NCI-H146 (cell line): ENCODE measurements at places on chromosomes 6 and 20.

GRCh38 chr20:38191654-38192053, 26.6 kb upstream of the TGM2 start:
- DNase-seq, result no peak

DNA sequence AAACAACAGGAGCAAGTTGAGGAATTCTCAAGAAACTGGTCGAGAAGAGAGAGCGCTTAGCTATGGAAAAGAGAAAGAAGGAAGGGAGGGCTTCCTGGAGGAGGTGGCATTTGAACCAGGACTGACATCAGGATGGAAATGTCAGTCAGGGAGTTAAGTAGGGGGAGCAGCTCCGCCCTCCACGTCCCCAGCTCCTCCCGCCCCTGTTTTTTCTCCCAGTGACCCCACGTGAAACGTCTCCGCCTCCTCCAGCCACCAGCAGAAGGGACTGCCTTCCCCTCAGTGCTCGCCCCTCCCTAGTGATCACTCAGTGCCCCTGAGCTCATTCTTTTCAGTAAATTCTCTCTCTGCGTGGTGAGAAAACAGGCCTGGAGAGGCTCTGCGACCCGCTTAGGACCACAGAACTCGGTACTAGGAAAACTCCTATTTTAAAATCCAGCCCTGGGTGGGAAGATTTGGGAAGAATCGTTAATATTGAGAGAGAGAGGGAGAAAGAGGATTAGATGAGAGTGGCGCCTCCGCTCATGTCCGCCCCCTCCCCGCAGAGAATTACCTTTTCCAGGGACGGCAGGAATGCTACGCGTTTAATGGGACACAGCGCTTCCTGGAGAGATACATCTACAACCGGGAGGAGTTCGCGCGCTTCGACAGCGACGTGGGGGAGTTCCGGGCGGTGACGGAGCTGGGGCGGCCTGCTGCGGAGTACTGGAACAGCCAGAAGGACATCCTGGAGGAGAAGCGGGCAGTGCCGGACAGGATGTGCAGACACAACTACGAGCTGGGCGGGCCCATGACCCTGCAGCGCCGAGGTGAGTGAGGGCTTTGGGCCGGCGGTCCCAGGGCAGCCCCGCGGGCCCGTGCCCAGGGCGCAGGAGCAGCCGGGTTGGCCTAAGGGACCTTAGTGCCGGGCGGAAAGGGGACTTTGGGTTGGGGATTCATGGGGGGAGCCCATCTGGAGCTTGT, 4.6 kb downstream of the HLA-DPB1 start:
- DNase-seq, result no peak

GRCh38 chr6:78538002-78538401, 329.3 kb upstream of the IRAK1BP1 start:
- DNase-seq, result no peak

- DNase-seq, result no peak
Measured at GRCh38 chr6:152598421-152598820, 38.7 kb downstream of the SYNE1 start.

- no peak for DNase-seq
Measured at GRCh38 chr6:80105972-80106417, 476 bp upstream of the BCKDHB start.

DNA sequence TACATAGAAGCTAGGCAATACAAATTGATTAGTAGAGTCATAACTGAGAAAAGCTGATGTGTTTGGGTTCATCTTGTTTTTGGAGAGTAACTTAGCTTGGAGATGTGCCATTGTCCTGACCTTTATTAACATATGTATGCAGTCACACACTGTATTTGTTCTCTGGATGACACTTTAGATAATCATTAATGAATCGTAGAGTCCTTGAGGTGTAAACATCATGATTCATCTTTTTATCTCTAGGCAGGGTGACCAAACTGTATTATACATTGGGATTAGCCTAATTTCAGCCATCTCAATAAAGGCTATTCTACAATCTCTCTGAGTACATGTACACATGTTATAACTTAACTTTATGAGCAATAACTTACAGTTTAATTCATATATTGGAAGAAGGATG, 3.6 kb upstream of the MTCL3 start:
- DNase-seq, result no peak

GRCh38 chr20:11080781-11081377, 407.1 kb upstream of the JAG1 start:
- DNase-seq, result no peak

- DNase-seq, result no peak
Measured at GRCh38 chr20:56522311-56522710, 2.2 kb upstream of the FAM209A start.

DNA sequence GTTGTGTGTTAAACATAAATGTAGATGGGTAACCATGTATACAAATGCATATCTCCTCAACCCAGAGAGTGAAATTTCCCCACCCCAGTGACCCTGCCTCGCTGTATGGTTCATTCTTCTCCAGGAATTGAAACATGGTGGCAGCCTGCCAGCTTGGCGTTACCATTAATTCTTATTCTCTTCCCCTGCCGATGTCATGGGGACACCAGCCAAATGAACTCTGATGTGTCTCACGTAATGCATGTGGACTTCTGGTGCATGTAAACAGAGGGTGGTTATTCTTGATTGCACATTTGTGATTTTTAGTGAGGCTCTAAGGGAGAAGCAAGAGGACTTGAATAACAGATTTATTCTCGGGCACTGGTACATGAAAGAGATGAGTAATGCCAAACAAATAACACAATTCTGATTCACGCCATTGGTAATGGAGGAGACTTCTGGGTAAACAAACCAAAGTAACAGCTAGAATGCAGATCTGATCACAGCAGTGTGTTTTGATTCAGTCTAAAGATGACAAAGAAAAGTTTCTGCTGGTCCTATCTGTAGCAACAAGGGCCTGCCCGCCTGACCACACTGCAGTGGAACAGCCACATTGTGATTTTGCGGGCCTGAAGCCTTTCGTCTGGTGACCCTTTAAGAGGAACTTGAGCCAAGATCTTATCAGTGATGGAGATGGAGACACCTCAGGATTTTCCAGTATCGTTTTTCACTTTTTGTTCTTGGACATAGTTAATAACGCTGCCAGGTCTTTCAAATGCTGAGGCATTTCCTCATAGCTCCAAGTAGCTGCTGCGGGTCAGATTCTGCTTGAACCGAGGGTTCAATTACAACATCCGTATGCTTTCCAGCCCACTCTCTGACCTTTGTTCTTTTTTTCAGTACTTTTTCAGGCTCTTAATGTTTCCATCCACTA, 171.8 kb upstream of the AKAP12 start:
- peak; percentile 18 for DNase-seq

- DNase-seq, result no peak
Measured at GRCh38 chr20:57282670-57283361, 16.4 kb upstream of the BMP7 start.

DNA sequence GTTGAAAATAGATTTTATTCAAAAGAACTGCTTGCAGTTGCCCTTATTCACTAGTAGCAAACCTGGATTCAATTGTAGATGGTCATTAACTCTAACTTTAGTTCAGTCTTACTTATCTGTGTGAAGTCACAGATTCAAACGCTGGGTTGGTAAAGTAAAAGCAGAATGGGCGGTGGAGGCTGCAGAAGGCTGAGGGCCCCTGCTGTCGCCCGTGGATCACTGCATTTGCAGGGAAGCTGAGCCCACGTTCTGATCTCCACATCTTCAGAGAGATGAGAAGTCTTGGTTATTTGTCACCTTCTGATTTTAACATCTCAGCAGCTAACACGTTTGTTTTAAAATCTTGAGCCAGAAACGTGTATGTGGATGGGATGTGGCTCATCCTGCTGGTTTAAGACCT, 75.1 kb downstream of the SNX9 start:
- DNase-seq, result no peak

DNA sequence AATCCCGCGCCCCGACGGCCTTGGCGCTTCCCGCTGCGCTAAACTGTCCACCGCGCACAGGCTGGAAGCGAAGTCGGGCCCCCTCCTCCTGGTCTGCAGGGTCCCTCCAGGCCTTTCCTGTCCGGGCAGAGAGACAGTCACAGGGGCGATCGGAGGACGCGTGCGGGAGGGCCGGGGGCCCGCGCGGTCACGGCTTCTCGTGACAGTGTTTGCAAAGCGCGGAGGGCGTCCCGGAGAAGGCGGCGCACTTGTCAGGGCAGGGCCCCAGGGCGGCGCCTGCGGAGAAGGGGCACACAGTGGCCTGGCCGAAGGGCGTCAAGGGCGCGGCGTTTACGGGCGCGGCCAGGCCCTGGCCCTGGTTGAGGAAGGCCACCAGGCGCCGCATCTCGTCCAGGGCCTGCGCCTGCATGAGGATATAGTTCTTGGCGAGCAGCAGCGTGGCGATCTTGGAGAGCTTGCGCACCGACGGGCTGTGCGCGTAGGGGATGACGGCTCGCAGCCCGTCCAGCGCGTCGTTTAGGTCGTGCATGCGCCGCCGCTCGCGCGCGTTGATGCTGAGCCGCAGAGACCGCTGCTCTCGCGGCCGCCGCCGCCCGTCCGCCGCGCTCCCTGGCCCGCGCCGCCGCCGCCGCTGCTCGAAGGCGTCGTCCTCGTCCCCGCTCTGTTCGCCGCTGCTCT, 763 bp downstream of the BHLHE23 start:
- peak; percentile 24 for DNase-seq

DNA sequence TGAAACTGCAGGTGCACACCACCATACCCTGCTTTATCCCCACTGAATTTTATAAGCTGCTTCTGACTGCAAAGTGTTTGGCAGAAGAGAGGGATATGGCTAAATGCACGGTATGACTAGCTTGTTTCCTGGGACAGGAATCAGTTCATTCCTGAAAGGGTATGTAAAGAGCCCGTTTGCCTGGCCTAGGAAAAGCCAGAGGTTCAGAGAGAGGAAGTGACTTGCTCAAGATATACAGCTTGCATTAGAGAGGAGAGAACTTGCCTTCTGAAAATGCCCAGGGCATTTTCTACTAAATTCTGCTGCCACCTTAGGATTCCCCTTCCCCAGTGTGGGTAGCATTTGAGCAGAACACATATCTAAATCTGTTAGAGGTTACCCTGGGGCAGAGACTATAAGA, 683 bp upstream of the GCNT2 start:
- DNase-seq, result no peak

- DNase-seq, result no peak
Measured at GRCh38 chr6:130047088-130047995, 29.0 kb downstream of the L3MBTL3 start.

- DNase-seq, result no peak
Measured at GRCh38 chr6:70118670-70119069, 184.2 kb downstream of the COL9A1 start.

DNA sequence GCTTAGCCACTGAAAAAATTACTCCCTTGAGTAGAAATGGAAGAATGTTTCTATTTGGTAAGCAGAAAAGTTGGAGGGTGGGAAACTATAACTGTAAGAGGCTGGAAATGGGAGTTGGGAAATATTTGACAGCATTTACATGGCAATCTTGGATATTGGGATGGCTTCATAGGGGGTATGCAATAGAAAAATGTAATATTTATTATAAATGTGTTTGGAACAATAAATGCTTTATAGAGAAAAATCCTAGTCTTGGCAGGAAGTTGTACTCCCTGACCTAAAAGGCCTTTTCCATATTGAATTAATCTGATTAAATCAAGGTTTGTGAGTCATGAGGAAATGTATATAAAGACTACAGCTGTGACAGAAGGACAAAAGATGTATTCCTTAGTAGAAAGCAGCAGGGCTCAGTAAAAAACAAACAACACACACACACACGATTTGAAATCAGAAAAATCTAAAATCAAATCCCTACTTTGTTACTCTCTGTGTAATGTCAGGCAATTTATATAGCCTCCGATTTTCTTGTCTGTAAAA, 272.3 kb downstream of the CD109 start:
- no peak for DNase-seq

DNA sequence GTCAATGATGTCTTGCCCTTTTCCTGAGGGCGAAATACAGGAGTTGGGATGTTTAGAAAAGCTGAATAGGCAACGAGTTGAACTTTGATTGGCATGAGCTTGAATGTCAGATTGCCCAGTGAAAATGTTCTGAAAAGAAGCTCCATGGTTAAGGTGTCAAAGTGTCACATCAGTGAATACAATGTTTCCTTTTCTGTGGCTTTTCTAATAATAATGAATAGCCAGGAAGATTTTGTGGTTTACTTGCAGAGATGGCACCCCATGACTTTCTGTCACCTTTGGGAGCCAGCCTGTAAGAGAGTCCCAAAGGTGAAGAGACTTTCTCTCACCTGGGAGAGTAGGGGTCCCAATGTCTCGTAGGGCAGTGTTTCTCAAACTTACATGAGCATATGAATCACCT, 119.2 kb downstream of the KCNQ5 start:
- DNase-seq, result no peak

DNA sequence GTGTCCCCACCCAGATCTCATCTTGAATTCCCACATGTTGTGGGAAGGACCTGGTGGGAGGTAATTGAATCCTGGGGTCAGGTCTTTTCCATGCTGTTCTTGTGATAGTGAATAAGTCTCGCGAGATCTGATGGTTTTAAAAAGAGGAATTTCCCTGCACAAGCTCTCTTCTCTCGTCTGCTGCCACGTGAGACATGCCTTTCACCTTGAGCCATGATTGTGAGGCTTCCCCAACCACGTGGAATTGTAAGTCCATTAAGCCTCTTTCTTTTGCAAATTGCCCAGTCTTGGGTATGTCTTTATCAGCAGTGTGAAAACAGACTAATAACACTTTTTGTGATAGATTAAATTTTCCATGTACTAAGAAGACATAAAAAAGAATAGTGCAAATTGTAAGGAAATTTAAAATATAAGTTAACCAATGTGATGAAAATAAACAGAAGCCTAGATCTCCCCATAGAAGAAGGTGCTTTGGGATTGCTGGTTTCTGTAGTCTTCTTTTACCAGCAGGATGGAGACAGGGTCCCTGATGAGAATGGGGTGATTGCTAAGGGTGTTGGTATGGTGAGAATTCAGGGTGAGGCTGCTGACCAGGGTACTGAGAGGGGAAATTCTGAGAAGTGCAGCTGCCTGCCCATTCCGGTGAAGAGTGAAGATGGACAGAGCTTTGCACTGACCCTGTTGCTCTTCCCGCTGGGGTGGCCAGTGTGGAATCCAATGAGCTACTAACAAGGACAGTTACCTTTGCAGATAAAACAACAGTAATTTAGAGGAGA, 50.7 kb downstream of the BMP2 start:
- DNase-seq, result no peak

GRCh38 chr6:16181439-16182297, 52.8 kb downstream of the MYLIP start:
- DNase-seq, result no peak

- peak; percentile 63 for DNase-seq
Measured at GRCh38 chr20:64084685-64085152, 521 bp upstream of the LKAAEAR1 start.

- DNase-seq, result no peak
Measured at GRCh38 chr20:19347943-19348456, 135.6 kb downstream of the SLC24A3 start.

DNA sequence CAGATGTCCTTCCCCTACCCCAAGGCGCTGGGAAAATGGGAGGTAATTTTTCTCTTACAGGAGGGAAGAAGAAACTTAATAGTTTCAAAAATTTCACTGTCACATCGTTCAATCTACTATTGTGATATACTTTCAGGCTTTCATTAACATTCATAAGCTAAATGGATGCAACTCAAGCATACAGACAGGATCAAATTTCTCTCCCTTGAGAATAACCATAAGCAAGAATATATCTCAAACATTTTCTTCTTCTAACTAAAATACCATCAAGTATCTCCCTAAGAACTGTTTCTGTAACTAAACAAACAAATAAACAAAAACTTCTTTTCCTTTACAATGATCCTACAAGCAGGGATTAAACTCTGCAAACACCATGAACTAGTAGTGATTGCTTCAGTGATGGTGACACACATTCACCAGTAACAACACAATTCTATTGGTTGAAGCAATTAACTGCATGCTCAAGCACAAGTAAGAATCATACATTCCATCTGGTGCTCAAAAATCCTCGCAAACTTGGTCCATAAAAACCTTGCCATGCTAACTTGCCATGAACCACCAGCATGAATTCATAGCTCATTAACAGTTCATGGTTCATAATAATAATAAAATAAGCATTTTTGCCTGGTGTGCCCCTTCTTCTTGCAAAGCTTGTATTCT, 183.8 kb downstream of the PTPRK start:
- DNase-seq, result no peak
